ENCODE measurements at places on chromosomes 13 and 19.
A peak's percentile ranks its signal among the peaks of the same experiment; 100 is the strongest.

GRCh38 chr13:78227709-78228108, 309.1 kb upstream of the EDNRB start:
- DNase-seq: no peak

- no peak for DNase-seq
These were observed 46.6 kb upstream of the GPR183 start for GRCh38 chr13:99353836-99354235.

GRCh38 chr19:40266119-40266518, 19.0 kb downstream of the AKT2 start:
- DNase-seq: no peak

- no peak for DNase-seq
These were observed 20.7 kb downstream of the MAP4K1 start for GRCh38 chr19:38597075-38597474.

GRCh38 chr19:53583181-53583580, 45.2 kb downstream of the ZNF331 start:
- no peak for DNase-seq

DNA sequence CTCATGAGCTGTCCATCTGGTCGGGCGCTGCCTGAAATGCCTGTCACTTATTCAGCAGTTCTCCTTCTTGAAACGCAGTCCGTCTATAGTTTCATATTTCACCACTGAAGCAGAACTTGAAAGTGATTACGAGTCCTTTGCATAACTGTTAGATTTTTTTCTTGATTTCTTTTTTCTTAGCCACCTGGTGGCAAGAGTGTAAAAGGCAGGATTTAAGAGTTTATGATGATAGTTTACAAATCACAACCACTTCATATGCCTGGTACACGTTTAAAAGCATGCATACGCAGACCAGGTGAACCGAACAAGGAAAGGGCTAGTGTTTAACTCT, 45.8 kb downstream of the GGACT start:
- DNase-seq: no peak

DNA sequence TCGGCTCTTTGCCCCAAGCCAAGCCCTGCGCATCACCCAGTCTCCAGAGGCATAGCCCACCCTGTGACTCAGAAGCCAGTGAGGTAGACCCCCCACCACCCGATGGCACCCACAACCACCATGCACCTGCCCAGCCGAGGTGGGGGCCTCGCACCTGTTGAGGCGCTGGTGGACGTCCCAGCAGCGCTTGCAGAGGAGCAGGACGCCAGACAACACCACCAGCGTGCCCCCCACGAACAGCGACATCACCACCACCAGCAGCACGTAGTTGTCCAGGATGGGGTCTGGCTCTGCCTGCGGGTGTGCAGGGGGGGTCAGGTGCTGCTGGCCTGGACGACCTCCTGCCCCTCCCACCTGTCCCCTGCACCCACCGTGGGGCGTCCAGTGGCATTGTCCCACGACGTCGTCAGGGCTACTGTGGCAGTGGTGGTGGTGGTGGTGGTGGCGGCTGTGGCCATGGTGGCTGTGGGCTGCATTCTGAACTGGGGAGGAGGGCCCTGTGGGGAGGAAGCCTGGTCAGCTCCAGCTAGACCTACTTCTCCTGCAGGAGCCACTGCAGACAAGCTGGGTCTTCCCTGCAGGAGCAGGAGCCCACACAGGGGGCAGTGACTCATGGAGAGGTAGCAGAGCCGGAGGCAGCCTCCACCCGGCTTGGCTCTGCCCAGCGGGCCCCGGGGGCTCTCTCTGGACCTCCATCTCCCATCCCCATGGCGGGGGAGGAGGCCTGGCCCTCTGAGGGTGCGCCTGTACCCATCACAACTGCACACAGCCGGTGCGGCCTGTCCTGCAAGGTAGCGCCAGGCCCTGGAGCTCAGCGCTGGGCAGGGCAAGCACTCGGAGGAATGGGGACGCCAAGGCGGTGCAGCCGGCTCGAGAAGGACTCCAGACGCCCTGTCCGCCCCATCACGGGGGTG, 1.9 kb downstream of the CBARP start:
- DNase-seq: no peak

GRCh38 chr13:39779337-39780265, 124.1 kb downstream of the COG6 start:
- DNase-seq: peak; percentile 6

DNA sequence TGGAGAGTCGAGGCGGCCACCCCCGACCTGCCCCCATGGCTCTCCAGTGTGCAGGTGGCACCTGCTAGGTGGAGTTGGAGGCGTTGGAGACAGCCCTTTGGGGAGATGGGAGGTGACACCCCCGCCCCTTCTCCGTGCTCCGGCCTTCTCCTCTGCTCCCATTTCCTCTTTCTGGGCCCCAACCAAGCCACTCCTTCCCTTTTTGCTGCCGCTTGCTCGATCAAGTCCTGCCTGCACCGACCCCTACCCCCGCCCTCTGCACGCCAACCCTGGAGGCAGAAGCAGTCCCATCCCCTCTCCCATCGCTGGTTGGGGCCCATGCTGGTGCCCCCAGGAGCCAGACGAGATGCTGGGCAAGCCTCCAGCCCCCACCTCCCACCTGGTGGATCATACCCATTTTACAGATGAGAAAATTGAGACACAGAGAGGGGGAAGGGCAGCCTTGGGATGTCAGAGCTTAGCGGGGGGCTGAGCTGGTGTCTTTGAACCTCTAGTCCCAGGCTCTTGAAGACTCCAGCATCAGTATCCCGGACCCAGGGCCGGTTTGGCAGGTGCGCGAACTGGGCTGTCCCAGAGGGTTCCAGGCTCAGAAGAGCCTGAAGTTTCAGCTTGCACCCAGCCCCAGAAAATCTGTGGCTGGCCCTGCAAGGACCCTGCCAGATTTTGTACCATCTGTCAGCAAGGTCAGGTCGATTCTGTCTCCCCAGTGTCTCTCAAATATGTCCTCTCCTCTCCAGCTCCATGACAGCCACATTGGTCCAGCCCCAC, 10.3 kb downstream of the GNA15 start:
- no peak for DNase-seq

DNA sequence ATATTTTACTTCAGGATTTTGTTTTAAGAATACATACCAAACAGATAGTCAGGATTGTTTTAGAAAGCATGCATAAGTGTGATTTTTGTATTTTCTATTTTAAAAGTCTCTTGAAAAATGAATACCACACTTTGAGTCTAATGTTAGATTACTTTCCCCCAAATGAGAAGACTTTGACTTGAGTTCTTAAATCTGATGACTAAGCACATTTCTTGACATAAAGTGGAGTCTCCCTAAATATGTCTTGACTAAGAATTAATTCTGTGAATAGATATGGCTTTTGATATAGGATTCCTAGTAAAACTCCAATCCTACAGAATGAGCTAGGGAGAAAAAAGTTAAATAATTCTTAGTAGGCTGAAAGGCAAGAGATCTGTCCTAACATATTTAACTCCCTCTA, 624.2 kb upstream of the SPRY2 start:
- DNase-seq: no peak

- no peak for DNase-seq
These were observed 56.1 kb downstream of the MAP4K1 start for GRCh38 chr19:38561658-38562057.

DNA sequence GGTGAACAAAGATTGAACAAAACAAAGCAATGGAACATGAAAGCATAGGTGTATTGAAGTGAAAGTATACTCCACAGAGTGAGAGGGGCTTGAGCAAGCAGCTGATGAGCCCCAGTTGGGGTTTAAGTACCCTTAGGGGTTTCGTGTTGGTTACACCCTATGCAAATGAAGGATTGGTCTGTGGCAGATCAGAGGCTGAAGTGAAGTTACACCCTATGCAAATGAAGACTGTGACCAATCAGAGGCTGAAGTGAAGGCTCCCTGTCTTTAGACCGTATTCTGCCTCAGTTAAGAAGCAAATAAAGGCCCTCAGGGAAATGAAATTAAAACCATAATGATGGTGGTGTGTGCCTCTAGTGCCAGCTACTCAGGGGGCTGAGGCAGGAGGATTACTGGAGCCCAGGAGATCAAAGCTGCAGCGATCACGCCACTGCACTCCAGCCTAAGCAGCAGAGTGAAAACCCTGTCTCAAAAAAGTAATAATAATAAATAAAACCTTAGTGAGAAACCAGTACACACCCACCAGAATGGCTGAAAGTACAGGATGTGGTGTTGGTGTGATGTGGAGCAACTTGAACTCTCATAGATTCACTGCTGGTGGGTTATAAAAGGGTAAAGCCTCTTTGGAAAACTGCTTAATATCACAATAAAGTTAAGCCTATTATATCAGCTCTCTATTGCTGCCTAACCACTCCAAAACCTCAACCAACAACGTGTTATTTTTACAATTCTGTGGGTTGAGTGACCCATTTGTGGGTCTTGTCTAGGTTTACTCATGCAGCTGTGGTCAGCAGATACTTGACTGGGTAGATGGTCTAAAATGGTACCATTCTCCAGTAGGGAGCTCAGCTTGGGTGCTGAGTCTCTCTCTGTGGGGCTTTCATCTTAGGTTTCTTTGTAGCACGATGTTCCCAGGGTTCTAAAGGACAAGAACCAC, 12.8 kb upstream of the UPF3A start:
- DNase-seq: no peak

DNA sequence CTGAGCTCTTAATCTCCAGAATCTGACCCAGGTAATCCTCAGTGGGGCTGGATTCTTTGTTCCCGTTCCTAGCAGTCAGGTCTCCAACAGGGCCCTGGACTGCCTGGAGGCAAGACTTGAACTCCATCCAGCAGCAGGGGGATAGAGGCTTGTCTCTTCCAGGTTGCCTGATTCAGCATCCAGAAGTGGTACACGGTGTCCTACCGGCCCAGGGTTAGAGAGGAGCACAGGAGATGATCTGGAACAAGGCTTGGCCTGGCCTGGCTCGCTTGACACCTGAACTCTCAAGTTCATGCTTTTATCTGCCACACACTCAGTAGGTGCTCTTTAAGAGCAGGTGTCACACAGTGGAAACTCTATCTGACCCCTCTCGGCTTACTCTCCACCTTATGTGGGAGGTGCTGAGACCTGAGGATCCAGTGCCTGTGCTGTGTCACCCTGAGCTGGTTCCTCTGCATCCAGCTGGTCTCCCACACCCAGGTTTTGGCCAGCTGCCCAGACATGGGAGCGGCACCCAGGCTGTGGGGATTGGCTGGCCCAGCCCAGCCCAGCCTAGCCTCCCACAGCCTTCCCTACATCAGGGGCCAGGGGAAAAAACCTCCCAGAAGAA, at the start of gene CYP4F3:
Gene CYP4F3, plus strand, starts transcription at position 604 of the 610 bp plus-strand sequence. CDS start 519 bp downstream, outside the sequence.
- DNase-seq: no peak

DNA sequence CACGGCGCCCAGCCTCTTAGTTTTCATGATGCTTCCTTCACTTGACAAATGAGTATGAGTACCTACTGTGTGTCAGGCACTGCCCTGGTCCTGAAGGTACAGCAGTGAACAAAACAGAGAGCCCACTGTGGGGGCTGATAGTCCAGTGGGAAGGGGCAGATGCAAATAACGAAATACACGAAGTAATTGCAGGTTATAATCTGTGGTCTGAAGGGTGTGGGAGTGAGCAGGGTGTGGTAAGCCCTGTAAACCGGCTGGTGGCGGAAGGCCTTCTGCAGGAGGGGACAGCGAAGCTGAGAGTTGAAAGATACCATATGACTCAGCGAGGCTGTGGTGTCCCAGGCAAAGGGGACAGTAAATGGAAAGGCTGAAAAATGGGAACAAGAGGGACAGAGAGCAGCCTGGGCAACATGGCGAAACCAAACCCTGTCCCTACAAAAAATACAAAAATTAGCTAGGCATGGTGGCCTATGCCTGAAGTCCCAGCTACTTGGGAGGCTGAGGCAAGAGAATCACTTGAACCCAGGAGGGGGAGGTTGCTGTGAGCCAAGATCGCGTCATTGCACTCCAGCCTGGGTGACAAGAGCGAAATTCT, 60.5 kb downstream of the MAP4K1 start:
- no peak for DNase-seq

DNA sequence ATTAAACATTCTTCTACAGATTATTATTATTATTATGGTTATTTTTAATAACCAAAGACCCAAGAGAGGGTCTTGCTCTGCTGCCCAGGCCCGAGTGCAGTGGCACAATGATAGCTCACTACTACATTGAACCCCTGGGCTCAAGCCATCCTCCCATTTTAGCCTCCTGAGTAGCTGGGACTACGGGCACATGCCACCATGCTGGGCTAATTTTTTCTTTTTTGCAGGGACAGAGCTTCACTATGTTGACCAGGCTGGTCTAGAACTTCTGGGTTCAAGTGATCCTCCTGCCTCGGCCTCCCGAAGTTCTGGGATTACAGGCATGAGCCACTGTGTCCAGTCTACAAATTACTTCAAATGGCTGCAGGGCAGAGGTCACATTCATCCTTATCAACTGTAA, 179.8 kb downstream of the KCNRG start:
- DNase-seq: no peak

GRCh38 chr13:21745307-21745706, 74.4 kb downstream of the FGF9 start:
- no peak for DNase-seq

DNA sequence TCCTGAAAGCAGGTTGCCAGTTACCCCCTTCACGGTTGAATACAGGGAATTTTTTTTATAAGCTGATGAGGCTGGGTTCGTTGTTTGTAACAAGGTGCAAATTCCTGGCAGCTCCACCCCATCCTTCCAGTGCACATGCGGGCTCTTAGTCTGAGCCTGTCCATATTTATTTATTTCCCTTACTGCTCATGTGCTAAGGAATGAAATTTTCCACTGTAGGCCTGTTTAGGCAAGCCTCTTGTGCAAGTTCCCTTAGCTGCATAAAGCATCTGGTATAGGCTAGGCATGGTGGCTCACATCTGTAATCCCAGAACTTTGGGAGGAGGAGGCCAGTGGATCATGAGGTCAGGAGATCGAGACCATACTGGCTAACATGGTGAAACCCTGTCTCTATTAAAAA, 560.9 kb upstream of the PCDH9 start:
- no peak for DNase-seq

GRCh38 chr13:34722922-34723321, 219.1 kb upstream of the NBEA start:
- DNase-seq: no peak

GRCh38 chr13:109610517-109610916, 175.9 kb downstream of the IRS2 start:
- no peak for DNase-seq

DNA sequence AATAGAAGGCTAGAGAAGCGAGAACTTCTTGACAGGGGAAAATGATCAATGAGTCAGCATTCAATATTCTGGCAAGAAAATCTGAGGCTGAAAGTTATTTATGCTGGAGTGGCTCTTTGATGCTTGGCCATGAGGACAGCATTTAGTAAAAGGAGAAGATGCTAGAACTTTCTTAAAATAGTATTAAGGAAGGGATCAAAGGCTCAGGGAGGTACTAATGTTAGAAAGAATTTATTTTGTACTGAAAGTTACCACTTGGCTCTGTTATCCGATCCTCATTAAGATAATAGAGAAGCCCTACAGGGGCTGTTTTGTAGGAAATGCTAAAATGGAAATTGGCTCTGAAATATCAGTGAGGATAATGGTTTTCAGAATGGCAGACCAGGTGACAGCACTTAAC, 1774.6 kb upstream of the PCDH20 start:
- no peak for DNase-seq

- no peak for DNase-seq
These were observed 11.5 kb upstream of the WBP4 start for GRCh38 chr13:41049480-41050440.
